ENCODE measurements at places on chromosomes 3 and 15.

- DNase-seq: peak; percentile 15
Measured at GRCh38 chr15:81155375-81156218, 21.5 kb downstream of the CFAP161 start.

- DNase-seq: peak; percentile 58
Measured at GRCh38 chr3:134299185-134299887, 48.7 kb upstream of the RYK start.

GRCh38 chr3:56783644-56784447 lies 17.9 kb downstream of the ARHGEF3 start:
- DNase-seq: peak; percentile 66

DNA sequence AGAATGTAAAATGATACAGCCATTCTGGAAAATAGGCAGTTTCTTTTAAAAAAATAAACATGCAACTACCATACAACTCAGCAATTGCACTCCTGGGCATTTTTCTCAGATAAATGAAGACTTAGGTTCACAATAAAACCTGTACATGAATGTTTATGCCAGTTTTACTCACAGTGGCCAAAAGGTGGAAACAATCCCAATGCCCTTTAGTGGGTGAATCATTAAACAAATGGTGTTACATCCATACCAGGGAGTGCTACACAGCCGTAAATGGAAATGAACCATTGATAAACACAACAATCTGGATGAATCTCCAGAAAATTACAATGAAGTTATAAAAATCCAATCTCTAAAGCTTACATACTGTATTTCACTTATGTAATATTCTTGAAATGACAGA lies 140.3 kb downstream of the ADAMTSL3 start:
- DNase-seq: no peak

GRCh38 chr3:36729204-36730056 lies 34.9 kb downstream of the DCLK3 start:
- peak; percentile 53 for DNase-seq
